Small intestine (tissue), 16 donors: ENCODE measurements at places on chromosomes 3 and 15. TPM values are rescaled to one million over a fixed set of nuclear protein-coding genes. Genes with fewer than 3 reads are reported as not detected.

KCNAB1 gene
- 1.0 TPM for polyA plus RNA-seq

MGLL gene
- 43.8 TPM for polyA plus RNA-seq

GRCh38 chr15:81680829-81681228, 306.8 kb upstream of the TMC3 start:
- no peaks in the 10 kb centered on the region for H3K27me3 ChIP-seq
- H3K36me3 ChIP-seq = no peaks in the 10 kb centered on the region
- no peak overlapping the region for H3K4me3 ChIP-seq
- H3K27ac ChIP-seq = no peak overlapping the region
- H3K4me1 ChIP-seq = no peaks in the 10 kb centered on the region

- H3K4me3 ChIP-seq = no peak overlapping the region
- H3K27me3 ChIP-seq = no peaks in the 10 kb centered on the region
- H3K36me3 ChIP-seq = no peaks in the 10 kb centered on the region
- DNase-seq = no peak
These were observed 260.7 kb upstream of the NR2E3 start for GRCh38 chr15:71549697-71550096.

GRCh38 chr15:43517354-43518196, at the start of gene MAP1A:
Gene MAP1A, plus strand, starts transcription at chr15:43517608. Its CDS starts 3,866 bp downstream, at chr15:43521474.
- H3K4me1 ChIP-seq = no peaks in the 10 kb centered on the region
- H3K36me3 ChIP-seq = no peaks in the 10 kb centered on the region
- H3K27me3 ChIP-seq = no peaks in the 10 kb centered on the region
- H3K4me3 ChIP-seq = peak within 1 kb of the TSS; percentile 54
